Foreskin fibroblast (primary cell): ENCODE measurements at places on chromosomes 7 and 10.

GRCh38 chr7:101125989-101126650 is 784 bp upstream of the SERPINE1 start:
- peak; percentile 61 for DNase-seq

DNA sequence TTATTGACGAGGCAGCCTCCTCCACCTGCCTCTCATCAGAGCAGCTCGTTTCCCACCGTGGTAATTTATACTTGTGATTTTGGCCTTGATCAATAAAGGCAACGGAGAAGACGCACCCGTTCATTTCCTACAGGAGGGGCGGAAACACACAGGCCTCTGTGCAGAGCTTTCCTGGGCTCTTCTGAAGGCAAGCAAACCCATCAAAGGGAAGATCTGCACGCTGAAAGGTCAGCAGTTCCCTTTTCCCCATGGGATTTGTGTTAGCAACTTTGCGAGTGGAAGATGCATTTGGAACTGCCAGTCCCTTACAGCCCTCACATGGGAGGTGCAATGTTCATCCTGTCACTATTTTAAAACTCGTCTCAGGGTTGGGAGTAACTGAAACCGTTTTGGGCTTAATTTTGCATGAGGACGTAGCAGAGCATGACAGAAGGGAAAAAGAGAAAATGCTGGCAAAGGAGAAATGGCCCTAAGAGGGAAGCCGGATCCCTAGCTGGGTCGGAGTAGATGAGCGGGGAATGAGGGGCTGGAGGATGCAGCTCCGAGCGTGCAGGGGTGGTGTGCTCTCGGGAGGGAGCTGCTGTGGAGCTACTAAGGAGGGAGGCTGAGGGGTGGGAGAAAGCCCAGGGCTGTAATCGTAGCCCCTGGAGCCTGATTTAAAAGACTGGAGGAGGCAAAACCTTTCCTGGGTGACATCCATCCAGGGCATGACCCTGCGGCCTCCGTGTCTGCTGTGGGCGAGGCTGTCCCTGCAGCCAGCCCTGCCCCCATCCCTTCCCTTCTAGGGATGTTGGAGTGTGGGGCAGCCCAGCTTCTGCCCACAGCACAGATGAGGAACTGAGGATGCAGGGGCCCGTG is 111.1 kb upstream of the FAM20C start:
- no peak for DNase-seq

GRCh38 chr10:132746801-132747625 is 38.9 kb downstream of the NKX6-2 start:
- DNase-seq = no peak

- DNase-seq = no peak
Observed at GRCh38 chr10:104199567-104199966, 32.6 kb downstream of the CFAP43 start.

- no peak for DNase-seq
Observed at GRCh38 chr10:77223526-77224460, 413.8 kb downstream of the KCNMA1 start.

- no peak for DNase-seq
Observed at GRCh38 chr7:30252885-30253795, 31.3 kb upstream of the ZNRF2 start.

DNA sequence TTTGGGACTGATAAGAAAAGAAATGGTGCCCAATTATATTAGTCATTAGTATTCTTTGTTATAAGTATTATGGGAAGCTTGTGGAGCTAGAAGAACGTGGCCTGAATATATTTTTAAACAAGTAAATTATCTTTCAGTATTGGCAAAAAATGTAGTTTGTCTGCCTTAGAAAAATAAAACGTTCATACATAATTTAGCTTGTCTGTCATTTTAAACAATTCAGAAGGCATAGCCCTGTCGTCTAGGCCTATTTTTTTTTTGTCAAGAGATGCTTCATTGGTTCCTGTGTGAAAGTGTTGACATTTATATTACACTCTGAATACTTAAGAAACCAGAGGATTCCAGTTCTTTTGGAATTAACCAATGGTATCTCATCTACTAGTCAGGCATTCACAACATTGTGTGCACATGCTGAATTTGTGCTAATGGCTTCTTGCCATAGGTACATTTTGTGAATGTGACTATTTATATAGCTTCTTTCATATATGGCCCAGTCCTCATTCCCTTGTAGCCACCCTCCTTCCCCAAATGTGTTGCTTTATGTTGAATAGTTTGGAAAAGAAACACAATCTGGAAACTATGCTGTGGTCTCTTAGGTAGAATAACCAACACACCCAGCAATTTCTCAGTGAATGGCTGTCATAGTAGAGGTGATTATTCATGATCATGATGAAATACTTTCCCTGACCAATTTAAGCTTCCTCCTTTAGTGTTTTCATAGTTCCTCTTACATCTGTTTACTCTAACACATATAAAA is 435.8 kb downstream of the EXOC4 start:
- peak; percentile 18 for DNase-seq
